ENCODE measurements at places on chromosomes 2 and 18.

DNA sequence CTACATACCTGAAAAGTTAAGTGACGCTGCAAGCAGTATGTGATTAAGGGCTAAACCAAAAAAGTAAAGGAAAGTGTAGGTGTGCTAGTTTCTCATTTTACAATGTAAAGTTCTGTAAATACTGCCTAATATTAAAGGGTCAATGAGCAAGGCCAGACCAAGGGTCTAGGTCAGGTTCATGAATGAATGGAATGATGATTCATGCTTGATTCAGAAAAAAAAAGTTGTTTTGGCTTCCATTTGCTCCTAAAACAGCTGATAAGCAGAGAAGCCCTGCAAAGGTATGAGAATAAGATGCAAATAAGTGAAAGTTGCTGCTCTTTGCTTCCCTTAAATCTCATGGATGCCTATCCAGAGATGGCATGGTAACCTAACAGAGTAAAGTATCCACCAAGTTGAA, 61.3 kb downstream of the PTRHD1 start:
- no peak for DNase-seq

DNA sequence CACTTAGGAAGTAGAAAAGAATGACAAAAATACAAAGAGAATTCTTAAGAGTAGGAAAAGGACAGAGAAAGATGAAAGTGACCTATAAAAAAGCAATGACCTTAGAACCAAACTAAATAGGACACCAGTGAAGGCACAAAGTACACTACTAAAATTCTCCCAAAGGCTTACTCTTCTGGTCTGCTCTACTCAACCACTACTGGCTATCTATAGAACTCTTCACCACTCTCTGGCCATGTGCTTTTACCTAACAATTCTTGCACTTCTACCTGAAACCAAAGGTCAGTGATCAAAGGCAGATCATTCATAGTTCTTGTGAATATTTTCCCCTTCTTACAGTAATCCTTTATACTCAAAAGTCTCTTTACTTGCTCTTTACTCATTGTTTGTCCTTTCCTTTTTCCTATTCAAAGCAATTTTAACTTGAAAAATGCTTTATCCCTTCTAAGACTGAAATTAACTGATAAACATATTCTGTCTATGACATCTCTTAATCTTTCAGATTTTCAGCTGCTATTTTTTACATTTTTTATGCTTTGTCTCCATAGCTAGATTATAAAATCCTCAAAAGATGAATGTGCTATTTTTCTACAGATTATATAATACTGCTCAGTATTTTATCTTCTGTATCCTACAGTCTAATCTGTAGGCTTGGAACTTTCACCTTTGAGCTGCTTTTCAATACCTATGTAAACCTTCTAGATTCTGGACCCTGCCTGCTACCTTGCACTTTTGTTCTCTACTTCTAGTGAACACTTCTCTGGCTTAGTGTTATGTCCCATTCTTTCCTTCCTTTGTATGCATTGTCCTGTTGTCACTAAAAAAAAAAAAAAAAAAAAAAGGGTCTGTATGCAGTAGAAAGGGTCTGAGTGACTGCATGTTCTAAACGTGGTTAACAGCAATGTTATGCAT, 64.6 kb downstream of the NCKAP1 start:
- no peak for DNase-seq

DNA sequence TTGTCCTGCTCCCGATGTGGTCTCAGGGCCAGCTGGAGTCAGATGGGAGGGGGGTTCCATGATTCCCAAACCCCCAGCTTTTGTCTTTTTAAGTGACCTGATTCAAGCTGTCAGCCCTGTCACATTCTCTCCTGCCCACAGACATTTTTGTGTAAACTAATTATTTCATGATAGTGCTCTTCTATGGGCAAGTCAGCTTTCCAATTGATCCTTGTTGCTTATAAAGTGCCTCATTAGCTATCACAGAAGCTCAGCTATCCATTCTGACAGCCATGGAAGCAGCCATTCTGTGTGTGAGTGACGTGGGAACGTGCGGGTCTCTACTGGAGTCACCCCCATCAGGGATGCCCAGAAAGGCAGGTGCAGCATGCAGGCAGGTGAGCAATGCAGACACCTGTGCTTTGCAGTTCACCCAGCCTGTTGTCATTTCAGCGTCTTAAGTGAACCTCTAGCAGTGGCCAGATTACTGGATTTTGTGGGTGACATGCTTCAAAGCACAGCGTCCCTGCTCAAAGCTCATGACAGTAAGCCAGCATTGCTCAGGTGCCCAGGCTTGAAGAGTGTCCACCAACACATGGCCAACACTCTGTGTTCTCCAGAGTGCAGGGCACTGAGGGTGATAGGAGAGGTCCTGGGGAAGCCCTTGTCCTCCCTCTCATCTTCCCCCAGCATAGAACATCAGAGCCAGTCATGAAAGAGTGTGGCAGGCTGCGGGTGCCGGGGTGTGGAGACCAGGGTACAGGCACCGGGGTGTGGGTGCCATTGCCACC, 162.1 kb upstream of the SH3BP4 start:
- DNase-seq = no peak

DNA sequence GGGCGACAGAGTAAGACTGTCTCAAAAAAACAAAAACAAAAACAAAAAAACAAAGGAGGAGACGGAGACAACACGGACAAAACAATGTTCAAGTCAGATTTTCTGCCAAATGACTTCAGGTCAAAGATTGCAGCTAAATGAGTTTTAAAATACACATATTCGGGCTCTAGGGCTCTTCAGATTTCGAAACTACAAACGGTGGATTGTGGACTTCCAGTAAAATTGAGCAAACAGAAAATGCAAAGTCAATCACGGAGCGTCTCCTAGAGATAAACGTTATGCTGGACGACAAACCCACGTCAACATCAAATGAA, 558 bp downstream of the MRPS5 start:
- no peak for DNase-seq

- no peak for DNase-seq
These were observed 100.3 kb downstream of the TTC32 start for GRCh38 chr2:19801367-19802080.

DNA sequence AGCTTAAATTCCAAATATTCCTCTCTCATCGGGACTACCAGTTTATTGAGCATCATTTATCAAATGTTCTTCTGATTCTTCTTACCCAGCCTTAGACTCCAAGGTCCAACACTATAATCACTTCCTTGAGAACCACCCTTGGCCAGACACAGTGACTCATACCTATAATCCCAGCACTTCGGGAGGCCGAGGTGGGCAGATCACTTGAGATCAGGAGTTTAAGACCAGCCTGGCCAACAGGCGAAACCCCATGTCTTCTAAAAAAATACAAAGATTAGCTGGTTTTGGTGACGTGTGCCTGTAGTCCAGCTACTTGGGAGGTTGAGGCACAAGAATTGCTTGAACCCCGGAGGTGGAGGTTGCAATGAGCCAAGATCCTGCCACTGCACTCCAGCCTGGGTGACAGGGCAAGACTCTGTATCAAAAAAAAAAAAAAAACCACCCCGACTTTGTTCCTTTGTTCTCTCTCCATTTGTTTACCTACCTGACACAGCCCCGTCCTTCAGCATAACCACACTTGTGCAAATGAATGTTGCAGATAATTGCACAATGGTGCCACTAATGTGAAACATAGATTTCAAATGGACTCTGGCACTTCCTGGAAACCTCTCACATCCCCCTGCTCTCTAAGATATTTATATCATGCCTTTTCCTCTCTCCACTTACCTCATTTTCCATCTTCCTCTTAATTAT, 38.9 kb upstream of the LPIN2 start:
- DNase-seq = no peak

DNA sequence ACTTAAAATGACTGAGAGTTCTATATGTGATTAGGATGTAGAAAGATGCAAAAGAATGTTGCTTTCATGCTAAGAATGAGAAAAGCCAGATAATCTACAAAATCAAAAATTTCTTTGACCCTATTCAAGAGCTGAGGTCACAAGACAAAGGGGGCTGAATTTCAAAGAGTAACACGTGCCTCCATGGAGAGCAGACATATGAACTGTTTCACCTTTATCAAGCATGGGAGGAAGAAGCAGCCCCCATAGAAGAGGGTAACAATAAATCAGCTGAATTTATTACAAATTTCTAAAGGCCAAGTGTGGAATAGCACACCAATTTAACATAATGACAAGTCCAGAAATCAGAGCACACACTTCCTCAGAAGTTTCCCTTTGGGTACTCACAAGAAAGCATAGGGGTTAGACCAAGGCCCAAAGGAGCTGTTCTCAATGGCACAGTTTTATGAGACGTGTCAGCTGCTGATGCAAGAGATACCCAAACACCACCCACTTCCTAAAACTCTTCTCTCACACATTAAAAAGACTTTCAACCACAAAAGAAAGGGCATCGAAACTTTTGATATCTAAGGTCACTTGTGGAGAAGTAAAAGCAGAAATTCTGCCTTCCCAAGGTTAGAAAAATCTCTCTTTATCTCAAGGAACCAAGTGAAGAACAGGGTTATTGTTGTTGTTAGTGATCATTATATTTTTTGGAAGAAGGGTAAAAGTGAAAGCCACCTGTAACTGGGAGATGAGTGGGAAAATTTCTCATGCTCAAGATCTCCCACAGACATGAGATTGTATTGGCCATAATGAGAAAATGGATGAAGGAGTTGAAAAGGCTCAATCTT, 950.1 kb downstream of the TRIB2 start:
- no peak for DNase-seq

DNA sequence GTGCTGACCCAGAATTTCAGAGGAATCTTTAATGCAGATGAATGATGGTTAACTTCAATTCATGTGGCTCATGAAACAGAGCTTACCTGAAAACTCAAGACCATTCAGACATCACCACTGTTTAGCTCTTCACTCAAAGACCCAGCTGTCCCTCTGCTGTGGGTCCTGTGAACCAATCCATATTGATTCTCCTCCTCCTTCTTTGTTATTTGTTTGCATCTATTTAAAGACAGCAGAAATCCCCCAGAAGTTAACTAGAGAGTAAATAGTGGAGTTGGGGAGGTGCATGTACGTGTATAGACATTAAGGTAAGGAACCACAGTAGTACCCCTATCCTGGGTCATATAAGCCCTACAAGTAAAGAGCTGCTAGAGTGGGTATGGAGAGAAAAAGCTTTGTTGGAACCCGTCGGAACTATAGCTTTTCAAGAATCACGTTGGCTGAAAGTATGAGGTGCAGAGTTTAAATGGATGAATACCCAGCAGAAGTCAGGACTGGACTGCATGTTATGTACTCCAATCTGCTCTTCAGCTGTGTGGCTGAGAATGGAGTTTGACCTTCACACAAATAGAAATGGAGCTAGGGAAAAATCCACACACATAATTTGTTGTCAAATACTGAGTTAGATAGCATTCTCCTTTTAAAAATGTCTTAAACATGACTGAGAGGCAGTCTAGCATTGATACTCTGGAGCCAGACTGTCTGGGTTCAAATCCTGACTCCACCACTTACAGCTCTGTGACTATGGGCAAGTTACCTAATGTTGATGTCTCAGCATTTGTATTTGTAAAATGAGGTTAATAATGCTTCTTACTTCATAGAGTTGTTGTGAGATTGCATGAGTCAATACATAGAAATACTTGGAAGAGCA, 81.7 kb upstream of the HK2 start:
- DNase-seq = no peak

- no peak for DNase-seq
These were observed 263.5 kb upstream of the SIX2 start for GRCh38 chr2:45272549-45273265.

DNA sequence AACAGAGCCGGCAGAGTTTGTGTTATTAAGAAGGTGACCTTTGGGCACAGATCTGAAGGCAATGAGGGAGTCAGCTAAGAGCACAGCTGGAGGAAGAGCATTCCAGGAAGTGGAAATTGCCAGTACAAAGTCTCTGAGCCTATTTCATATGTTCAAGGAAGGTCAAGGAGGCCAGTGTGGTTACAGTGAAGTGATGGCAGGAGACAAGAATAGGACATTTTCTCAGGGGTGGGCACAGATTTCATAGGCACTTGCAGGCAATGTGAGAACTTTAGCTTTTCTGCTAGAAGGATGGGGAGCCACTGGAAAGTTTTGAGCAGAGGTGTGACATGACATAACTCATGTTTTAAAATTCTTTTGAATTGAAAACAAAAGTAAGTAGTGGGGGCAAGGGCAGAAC, 50.3 kb downstream of the ARHGAP25 start:
- no peak for DNase-seq

DNA sequence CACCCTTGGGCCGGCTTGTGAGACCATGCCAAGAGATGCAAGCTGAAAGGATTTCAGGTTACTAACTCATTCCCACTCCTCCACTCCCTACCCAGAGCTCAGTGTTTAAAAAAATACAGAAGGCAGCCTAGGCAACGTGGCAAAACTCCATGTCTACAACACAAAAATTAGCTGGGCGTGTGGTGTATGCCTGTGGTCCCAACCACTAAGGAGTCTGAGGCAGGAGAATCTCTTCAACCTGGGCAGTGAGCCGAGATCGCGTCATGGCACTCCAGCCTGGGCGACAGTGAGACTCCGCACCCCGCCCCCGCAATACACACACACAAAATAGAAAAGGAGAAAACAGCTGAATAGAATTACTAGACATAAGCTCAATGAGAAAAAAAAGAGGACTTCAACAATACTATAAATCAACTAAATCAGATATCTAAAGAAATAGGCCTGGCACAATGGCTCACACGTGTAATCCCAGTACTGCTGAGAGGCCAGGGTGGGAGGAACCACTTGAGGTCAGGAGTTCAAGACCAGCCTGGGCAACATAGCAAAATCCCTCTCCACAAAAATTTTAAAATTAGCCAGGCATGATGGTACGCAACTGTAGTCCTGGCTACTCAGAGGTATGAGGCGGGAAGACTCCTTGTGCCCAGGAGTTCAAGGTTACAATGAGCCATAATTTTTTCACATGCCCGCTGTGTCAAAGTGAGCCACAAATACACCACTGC, 10.1 kb downstream of the IWS1 start:
- no peak for DNase-seq

GRCh38 chr18:28514699-28515098, 337.8 kb upstream of the CDH2 start:
- no peak for DNase-seq

DNA sequence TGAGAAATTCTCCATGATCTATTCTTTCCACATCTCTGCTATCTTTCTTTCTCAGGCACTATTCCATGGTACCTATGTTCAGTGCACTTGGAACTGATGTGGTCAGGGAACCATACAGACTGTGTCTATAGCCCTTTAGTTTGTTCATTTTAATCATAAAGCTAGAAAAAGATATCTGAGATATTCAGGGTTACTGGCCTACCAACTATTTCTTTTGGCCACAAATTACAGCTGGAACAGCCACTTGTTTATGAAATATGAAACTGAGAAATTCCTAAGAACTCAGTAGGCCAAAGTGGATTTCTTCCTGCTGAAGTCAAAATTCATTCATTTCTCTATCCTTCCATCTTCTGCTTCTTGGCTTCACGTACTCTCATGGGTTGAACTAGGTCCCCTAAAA, 22.8 kb upstream of the LYPD1 start:
- no peak for DNase-seq

DNA sequence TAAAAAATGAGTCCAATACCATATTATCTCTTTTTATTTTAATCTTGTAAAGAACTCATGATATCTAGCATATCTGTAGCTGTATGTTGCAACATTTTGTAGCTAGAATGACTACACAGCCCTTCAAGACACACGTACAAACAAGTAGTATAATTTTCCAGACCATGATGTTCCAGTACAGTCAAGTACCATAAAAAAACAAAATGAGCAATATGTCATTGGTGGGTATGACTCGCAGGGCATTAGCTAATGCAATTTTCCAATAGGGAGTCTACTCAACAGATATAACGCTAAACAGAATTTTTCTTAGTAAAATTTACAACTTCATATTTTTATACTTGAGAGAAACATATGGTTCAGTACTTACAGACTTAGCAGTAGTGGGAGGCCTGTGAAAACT, 53.6 kb upstream of the UGP2 start:
- DNase-seq = no peak

- DNase-seq = no peak
These were observed 244.1 kb downstream of the HDAC4 start for GRCh38 chr2:239156516-239157265.

GRCh38 chr2:124877141-124877577, 852.1 kb downstream of the CNTNAP5 start:
- no peak for DNase-seq
